ENCODE measurements at places on chromosomes 11 and 22.

DNA sequence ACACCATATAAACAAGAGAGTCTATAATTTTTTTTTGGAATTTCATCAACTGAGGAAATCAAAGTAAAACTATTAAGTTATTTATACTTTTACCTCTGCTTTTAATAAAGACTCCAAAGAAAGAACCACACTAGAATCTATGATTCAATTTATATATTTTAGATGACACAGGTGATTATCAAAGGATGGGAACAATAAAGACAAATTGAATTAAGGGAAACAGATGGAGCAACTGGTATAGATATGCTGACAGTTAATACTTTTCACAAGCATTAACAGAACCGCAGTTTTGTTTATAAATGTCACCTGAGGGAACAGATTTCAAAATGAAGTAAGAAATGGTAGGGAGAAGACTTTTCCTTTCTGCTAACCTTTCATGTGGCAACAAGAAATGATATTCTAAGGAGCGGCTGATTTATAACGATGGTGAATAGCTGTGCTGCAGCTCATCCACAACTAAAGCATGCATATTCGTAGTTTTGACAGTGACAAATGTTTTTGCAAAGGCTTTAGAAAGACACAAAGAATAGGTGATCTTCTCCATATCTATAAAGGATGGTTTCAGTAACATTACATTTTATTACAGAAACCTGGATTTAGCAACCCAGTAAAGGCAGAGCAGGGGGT, 1502.9 kb upstream of the RAG2 start:
- DNase-seq, result no peak

- no peak for DNase-seq
Measured at GRCh38 chr11:120013325-120014250, 124.3 kb downstream of the TRIM29 start.

DNA sequence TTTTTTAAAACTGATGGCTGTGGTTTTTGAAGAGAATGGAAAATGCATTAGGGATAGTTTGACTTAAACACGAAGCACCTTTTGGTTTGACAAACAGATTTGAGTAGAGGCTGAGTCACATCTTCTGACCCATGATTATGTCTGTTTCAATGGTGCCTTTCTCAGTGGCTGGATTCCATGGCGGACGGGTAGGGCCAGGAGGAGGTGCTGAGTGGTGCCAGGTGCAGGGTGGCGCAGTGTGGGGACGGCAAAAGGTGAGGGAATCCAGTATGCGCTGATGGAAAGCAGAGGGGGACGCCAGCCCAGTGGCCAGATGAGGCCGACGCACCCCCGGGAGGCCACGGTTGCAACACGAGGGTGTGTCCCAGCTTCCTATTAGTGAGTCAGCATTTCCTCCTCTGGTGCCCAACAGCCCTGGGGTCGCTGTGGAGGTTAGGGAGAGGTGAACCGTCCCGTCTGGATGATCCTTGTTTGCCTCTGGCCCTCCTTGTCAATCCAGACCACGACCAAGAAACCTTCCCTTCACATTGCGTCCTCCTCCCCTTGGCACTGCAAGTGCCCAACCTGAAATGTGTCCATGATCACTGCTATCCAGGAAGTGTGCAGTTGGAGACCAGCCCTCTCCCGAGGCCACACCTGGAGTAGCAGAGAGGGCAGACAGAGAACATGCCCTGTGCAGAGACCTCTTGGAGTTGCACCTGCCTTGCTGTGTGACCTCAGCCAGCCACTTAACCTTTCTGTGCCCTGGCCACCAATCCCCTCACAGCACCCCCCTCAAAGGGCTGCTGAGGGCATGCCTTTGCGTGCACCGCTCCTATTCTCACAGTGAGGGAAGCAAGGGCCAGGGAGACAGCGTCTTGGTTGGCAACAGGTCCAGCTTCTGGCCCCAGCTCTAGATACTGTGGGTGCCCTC, 32.5 kb upstream of the ATXN10 start:
- no peak for DNase-seq

GRCh38 chr11:121652971-121653370, 200.2 kb upstream of the SORL1-AS1 start:
- no peak for DNase-seq

GRCh38 chr11:12862696-12863469, 146.2 kb upstream of the RASSF10 start:
- DNase-seq, result peak; percentile 67

- DNase-seq, result peak; percentile 67
Measured at GRCh38 chr11:128279866-128280265, 307.5 kb downstream of the ETS1 start.

All from skeletal muscle cell (primary cell).